Muscle of leg (tissue), 16 donors: ENCODE measurements at places on chromosomes 3 and 15. TPM values are rescaled to one million over a fixed set of nuclear protein-coding genes. Genes with fewer than 3 reads are reported as not detected.

Gene CCR3
- total RNA-seq = not detected

DNA sequence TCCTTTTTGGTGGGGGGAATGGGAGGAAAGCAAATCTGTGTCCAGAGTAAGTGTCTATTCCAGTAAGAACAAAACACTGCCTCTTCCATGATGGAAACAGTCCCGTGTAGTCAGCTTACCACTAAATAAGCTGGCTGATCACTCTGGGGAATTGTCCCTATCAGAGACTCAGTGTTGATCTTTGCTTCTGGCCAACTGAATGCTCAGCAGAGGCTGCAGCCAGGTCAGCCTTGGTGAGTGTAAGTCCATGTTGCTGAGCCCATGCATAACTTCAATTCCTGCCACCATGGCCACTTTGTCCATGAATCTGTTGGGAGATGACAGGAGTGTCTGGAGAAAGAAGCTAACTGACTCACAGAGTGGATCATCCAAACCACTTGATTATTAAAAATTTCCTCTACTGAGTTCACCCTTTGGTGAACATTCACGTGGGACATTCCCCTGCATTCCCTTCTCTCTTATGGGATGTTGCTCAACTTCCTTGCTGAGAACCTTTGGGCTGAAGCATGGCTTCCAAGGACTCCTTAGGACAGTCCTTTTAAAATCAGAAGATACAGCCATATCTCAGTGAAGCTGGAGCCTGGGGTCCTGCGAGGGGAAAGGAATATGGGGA, 33.9 kb upstream of the XCR1 start:
- DNase-seq = no peak

Gene SLC28A2
- not detected for total RNA-seq

Gene MGLL
- total RNA-seq = 18.1 TPM

- DNase-seq = no peak
These were observed 38.9 kb upstream of the SNTN start for GRCh38 chr3:63613561-63613960.
